ENCODE measurements at places on chromosomes 16 and 17.

GRCh38 chr16:48959204-48959603 lies 322.4 kb downstream of the CBLN1 start:
- peak; percentile 87 for DNase-seq

DNA sequence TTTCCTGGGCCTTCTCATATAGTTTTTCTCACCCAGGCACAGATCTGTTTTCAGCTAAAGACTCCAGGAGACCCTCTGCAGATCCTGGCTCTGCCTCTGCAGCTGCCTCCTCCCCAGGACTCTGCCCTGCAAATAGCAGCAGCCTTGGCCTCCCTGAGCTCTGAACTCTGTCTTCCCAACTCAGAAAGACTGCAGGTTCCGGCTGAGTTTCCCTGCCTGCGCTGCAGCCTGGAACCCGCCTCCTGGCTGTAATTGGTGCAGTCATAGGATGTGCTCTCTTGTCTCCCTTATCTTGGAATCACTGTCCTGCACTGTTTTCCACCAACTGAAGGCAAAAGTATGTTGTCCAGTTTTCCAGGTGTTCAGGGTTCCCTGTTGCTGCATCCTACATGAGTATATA lies 14.3 kb upstream of the DNASE1 start:
- DNase-seq, result no peak

DNA sequence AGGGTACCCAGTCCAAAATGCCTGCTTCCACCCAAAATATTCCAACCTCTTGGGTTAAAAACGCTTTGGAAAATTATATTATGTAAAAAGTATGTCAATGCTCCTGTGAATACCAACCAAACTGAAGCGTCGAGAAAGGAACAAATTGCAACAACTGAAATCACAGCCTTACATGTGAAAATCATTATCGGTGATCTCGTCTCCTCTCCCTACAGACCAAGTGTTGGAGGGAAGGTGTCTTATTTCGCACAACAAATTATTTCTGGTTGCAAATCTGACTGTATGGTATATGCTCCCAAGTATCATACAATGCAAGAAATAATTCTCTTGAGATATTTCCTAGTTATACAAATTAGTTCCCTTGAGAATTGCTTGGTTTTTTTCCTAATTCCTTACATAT lies 89.3 kb upstream of the CDYL2 start:
- DNase-seq, result no peak

DNA sequence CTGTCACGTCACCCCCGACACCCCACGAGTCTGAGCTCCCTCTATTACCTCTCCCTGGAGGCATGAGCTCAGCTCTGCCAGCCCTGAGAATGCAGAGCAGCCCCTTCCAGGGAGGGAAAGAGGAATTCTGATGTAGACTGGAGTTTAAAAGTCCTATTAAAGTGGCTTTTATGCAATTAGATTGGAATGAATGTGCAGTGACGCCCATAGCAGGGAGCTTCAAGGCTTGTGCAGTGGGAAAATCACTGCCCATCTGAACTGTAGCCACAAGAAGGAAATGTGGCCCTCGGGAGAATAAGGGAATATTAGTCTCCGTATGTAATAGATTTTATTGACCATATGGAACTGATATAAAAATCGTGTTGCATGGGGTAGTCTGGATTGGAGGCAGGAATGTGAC lies 66.9 kb downstream of the ZNF423 start:
- DNase-seq, result no peak

DNA sequence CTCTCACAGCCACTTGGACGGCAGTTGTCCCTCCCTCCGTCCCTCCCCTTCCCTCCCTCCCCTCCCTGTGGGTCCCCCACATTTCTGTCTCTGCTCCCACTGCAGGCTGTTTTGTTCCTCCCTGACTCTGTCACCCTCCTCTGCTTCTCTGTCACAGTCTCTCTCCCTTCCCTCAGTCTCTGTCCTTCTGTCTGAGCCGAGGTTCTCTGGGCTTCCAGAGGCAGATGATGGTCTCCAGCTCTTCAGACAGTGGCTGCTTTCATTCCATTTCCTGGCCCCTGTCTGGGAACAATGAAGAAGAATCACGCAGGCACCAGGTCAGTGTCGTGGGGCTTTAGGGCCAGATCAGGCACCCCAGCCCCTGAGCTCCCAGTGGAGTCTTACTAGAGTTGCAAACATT lies 8.8 kb upstream of the CYB561 start:
- DNase-seq, result no peak

DNA sequence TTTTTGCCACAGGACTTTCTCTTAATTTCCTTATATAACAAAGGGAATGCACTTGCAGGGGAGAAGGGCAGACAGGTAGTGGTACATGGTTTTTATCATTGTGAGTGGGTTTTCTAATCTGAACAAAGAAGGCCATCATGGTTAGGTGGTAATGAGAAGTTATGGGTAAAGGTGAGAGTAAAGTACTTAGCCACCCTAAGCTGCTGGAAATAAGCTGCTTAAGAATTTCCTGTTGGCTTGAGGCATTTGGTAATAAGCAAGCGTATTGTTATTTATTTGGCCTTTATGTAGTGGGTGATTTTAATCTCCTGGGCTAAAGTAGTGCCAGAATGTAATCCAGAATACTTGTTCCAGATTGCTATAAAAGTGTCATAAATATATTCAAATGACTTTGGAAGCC lies 27.1 kb downstream of the TAC4 start:
- no peak for DNase-seq
